Metanephros (tissue), 2 donors: ENCODE measurements at places on chromosomes 1 and 21. TPM values are rescaled to one million over a fixed set of nuclear protein-coding genes. Genes with fewer than 3 reads are reported as not detected.

CCDC181 gene
- 1.5 TPM for total RNA-seq

SPRR2F gene
- not detected for total RNA-seq

TENT5C gene
- total RNA-seq, result 35.0 TPM

PLEKHN1 gene
- 0.23 TPM for total RNA-seq

KLHL21 gene
- 37.8 TPM for total RNA-seq

CELA2A gene
- not detected for total RNA-seq

C1orf74 gene
- total RNA-seq, result 2.6 TPM

CFHR3 gene
- total RNA-seq, result 0.23 TPM
